Brain microvascular endothelial cell (primary cell): ENCODE measurements at places on chromosomes 7 and 10.

- no peak for DNase-seq
These were observed 33.4 kb upstream of the BMPR1A start for GRCh38 chr10:86723009-86723408.

DNA sequence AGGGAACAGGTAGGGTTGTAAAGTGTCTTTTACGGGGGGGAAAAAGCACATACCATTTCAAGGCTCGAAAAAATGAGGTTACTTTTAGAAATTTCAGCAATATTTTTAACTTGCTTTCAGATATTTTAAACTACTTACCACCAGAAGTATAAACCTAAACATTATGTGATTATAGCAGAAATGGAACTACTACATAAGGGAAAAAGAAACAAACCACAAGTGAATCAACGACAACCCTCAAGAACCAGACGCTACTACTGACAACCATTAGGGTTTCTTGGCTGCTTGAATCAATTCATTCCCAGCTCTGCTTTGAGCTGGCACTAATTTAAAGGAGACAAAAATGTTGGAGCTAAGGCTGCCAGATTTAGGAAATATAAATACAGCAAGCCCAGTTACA, 80.1 kb downstream of the ZFAND4 start:
- DNase-seq: no peak

DNA sequence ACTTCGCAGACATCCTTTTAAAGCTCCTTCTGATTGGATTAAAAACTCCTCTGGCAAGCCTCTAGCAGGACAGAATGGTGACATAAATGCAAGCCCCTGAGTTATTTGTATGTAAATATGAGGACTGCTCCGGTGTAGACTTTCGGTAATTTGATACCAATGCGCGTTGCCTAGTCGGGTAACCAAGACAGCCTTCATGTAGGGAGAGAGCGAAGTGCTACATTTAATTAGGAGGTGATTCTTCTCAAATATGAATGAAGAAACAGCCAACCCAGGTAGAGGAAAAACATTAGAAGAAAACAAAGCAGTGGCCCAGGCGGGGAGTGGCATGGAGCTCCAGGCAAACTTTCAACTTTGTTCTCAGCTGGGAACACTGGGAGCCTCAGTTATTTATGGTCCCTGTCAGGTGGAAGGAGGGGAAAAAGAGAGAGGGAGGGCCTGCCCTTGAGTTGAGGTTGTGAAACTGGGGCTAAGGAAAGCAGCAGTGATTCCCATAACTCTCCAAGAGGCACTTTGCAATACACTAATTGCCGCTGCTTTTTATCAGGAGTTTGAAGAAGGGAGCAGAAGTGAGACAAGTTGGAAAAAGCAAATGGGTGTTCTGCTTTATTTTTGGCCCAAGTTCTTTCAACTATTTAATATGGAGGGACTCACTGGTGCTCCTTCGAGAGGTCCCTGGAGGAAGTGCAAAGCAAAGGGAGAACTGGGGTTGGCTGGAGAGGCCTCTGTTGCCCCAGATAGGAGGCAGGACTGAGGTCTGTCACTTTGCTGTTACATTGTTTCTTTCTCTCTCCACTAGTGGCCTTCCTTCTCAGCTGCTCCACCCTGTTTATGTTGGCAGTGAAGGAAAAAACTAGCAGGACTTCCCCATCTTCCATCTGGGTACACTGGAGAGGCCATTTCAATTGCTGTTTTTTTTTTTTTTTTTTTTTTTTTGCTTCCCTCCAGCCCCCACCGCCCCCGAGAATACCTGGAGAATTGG, 234.6 kb upstream of the CCDC6 start:
- DNase-seq: no peak

GRCh38 chr10:119480667-119481066, 61.9 kb downstream of the RGS10 start:
- no peak for DNase-seq

DNA sequence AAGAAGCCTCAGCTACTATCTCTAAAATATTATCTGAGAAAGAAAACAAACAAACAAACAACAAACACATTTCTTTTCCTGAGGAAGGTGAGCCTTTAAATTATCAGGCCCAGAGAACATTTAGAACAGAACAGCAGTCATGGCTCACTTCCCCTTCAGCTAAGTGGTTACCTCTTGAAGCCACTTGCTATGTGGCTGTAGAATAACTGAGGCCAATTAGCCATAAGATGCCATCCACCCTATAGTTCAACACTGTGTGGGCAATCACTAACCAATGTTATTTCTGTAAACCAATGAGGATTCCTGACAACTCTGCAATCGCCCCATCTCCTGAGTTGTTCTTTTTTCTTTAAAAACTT, 3.7 kb upstream of the UPP1 start:
- no peak for DNase-seq

- no peak for DNase-seq
These were observed 191.8 kb downstream of the ZMYND11 start for GRCh38 chr10:326894-327635.

DNA sequence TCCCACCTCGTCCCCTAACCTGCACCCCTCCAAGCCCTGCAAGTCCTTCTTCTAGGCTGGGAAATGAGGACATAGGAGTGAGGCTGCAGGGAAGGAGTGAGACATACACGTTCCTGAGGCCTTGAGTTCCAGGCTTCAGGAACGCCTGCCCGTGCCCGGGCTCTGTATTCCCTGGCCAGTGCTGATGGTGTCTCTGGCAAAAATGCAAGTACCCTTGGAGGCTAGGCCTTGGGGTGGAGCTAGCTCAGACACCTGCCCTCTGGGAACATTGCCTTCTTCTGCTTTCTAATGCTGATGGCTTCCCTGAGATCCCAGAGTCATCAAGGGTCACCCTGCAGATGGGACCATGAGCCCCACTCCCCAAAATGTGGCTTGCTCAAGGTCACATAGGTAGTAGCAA, 76.0 kb downstream of the GRK5 start:
- no peak for DNase-seq

DNA sequence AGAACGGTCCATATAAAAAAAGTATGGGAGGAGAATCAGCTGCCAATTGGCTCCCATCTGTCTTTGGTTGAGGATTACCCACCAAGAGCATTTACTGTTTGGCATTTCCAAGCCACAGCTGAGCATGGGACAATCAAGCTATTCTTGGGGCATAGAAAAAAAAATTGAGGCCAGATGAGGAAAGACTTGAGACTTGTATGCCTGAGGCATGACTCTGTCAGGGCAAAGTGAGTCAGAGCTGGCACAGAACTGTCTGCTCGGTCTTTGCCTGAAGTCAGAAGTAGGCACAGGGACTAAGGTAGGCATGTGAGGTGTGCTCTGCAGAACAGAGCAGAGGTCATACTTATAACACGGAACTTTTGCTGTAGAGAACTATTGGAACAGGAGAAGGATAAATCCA, 126.5 kb upstream of the CHRM2 start:
- DNase-seq: no peak

- DNase-seq: no peak
These were observed 2.2 kb downstream of the GIMAP4 start for GRCh38 chr7:150569245-150569955.

DNA sequence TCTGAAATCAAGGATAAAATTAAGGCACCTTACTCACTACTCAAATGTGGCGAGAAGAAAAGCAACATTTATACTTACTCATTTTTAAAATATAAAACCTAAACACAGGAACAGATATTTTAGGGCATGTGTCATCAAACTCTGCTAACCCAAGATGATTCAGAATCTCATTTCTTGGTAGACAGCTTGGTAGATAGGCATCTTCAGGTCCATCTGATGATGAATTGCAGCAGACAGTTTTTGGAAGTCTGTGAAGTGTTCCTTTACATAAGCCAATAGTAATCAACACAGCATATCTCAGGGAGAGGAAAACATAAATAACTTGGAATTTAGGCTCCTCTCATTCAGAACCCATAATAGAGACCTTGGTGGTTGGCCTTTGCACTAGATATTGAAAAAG, 3.4 kb downstream of the HIPK2 start:
- DNase-seq: peak; percentile 81
